ENCODE measurements at places on chromosomes 12 and 14.

- no peak for DNase-seq
These were observed 87.0 kb upstream of the EEA1 start for GRCh38 chr12:93015871-93016751.

DNA sequence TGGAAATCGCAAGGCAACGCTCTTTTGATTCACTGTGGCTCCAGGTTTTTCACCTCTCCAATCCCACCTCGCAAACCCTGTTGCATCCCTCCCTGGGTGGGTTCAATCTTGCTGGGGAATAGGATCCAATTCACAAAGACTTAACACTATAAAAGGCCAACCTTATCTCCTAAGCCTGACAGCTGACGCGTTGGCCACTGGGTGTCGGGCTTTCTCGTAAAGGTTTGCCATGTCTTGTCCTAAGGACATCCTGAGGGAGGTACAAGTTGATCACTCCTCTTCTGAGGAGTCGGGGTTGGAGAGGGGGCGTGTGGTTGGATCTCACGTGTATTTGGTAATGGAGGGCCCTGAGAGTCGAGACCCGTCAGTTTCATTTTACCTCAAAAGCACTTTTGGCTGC lies 112.6 kb upstream of the FZD10 start:
- no peak for DNase-seq

GRCh38 chr12:58925751-58926150 lies 5.4 kb upstream of the LRIG3 start:
- no peak for DNase-seq

DNA sequence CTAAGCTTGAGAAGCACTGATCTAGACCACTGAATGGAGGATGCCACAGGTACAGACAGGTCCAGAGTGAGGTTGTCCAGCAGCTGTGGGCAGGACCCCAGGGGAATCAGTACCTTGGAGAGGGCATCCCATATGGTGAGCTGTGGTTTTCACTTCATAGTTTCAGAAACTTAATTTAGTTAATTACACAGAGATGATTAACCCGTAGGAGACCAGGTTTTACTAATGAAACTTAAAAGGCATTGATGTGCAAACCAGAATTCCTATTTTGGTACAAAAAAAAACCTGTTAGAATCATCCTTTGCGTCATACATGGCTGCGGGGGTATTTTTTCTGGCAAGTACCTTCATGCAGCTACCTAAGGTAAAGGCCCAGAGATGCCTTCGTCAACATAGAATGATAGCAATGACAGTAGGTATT lies 159.3 kb downstream of the DACT1 start:
- DNase-seq: no peak

- DNase-seq: no peak
These were observed 37.6 kb downstream of the CORO1C start for GRCh38 chr12:108693751-108694150.

- no peak for DNase-seq
These were observed 47.8 kb downstream of the SLC41A2 start for GRCh38 chr12:104910196-104910840.

- DNase-seq: no peak
These were observed 25.1 kb downstream of the RBMS2 start for GRCh38 chr12:56546680-56547079.

DNA sequence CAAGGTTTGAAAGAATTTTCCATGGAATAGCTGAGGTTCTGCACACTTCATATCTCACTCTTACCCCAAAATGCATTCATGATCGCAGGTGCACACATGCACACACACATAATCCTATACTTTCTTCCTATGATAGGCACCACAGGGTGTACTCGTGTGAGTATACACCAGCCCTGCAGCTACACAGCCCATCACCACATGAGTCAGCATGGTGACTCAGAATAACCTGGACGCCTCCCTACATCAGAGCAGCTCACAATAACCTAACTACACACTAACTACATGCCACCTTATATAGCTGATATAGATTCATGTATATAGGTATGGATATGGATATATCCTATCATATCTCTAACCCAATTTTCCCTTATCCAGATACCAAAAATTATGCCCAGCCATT lies 850.2 kb upstream of the TMEM132C start:
- DNase-seq: no peak

DNA sequence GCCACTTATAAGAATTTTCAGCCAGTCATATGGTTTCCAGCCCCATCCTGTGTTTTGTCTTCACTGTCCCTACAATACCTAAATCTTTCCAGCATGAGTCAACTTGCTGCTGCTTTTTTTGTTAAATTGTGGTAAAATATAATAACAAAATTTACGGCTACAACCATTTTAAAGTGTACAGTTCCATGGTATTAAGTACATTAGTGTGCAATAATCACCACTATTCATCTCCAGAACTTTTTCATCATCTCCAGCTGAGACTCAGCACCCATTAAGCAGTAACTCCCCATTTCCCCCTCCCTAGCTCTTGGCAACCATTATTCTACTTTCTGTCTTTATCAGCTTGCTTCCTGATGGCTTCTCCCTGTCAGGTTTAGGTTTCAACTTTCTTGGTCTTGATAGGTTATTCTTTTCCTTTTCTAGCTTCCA lies 39.1 kb downstream of the FRS2 start:
- no peak for DNase-seq

DNA sequence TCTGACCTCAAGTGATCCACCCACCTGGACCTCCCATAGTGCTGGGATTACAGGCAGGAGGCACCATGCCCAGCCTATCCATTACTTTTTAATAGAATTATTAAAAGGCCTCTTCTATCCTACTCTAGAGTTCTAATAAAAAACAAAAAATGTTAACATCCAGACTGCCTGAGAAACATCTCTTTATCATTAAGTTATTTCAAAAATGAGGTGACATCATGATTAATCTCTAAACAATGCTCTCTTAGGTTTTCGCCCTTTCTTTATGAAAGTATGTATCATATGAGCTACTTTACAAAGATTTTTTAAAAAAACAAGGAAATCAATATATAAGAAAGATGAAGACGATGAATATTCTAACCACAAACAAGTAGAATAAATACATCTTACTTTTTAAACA lies 52.6 kb downstream of the FGD6 start:
- no peak for DNase-seq

- DNase-seq: peak; percentile 79
These were observed at the start of the genes KCTD10 and UBE3B for GRCh38 chr12:109477185-109477962. KCTD10 (minus strand) TSS chr12:109477300; CDS start chr12:109477262, 38 bp downstream. UBE3B (plus strand) TSS chr12:109477634; CDS start chr12:109483552, 5,918 bp downstream.

DNA sequence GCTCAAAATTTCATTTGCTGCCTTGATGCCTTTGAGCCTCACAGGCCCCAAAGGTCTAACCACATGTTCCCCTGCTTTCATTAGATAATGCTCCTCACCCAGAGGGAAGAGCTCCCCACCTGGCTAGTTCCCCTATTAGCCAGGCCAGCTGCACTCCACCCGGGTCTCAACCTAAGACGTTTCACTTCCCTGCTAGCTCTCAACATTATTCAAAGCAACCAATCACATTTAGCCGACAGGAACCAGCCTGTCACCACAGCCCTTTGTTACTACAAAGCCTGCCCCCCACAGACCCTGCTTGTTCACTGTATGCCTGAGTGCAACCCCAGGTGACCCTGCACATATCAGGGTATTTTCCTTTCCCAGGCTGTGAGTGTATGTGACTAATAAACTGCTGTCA lies 78.6 kb downstream of the SLC15A5 start:
- no peak for DNase-seq

GRCh38 chr14:93299416-93299815 lies 33.4 kb downstream of the BTBD7 start:
- DNase-seq: no peak

- DNase-seq: no peak
These were observed 14.9 kb downstream of the LEMD3 start for GRCh38 chr12:65184176-65184857.

GRCh38 chr12:131220331-131220685 lies 266.6 kb downstream of the ADGRD1 start:
- DNase-seq: no peak

DNA sequence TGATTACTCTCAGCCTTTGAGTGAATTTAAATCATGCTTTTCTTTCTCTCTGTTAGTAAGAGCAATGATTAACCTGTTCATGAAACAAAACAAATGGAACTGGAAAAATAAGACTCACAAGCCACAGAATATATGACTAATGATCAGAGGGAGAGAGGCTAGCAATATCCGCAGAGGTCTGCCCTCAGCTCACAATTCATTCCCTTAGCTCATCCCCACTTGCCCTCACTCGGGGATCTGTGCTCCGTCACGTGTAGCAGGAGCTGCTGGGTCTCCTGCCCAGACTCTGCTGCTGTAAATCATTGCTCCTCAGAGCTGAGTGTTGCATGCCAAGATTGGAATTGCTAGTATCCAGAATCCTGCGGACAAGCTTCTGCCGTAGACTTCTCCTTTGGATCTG lies 53.1 kb upstream of the GNG2 start:
- DNase-seq: no peak
